NCI-H1930 (cell line): ENCODE measurements at places on chromosomes 5 and 9.

DNA sequence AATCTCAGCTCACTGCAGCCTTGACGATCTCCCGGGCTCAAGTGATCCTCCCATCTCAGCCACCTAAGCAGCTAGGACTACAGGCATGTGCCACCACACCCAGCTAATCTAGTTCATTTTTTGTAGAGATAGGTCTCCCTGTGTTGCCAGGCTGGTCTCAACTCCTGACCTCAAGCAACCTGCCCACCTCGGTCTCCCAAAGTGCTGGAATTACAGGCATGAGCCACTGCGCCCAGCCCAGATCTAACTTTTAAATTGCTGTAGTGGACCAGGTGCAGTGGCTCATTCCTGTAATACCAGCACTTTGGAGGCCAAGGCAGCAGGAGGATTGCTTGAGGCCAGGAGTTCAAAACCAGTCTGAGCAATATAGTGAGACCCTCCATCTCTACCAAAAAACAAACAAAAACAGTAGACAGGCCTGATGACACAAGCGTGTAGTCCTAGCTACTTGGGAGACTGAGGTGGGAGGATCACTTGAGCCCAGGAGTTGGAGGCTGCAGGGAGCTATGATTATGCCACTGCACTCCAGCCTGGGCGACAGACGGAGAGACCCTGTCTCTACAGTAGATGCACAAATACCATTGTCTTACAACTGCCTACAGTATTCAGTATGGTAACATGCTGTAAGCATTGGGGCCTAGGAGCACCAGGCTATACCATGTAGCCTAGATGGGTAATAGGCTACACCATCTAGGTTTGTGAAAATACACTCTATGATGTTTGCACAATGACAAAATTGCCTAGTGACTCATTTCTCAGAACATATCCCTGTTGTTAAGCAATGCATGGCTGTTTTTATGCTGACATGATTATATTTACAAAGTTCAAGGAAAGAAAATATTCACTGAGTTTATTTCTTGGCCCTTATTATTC, 1.5 kb upstream of the SIT1 start:
- DNase-seq = no peak

DNA sequence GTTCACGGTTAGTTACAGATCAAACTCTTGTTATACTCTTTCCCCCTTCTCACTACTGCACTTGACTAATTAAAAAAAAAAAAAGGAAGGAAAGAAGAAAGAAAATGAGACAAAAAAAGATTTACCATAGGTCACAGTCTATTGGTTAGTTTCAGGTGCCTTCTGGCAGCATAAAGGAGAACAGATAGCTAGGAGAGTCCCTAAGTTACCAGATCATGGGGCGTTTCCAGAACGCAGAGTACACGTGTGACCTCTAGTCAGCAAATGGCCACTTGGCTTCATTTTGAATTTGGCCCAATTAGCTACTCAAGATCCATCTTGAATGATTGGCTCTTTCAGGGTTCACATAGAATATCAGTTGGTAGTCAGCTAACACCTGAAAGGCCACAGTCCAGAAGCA, 20.3 kb upstream of the TMEM171 start:
- no peak for DNase-seq

DNA sequence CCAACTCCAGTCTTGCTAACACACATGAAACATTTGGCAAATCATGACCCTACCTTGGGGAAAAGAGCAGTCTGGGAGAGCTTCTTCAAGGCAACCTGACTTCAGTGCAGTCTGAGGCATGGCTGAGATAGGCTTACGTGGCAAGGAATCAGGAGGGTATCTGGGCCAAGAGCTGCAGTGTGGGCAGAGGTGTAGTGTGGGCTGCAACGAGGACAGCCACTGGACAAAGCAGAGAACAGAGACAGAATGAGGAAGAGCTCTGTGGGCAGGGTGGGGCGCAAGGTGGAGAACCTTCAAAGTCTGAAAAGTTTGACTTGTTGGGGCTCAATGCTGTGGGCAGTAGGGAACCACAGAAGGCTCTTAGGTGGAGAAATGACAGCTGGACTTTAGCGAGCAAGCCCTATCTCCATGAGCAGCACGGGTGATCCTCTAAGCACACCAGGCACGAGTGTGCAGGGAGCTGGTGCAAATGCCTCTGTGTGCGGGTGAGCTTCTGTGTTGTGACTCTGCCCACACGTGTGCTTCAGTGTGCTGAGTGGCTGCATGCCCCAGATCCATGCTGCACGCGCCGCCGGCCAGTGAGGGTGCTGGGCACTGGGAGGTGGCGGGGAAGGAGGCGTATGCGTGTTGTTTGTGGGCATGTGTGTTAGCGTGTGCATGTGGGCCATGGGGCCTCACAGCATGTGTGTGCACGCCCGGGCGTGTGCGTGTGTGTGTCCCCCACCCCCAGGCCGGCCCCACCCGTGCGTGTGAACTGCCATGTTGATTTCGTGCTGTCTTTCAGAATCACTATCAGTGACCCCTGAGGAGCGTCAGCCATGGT, 23.3 kb downstream of the GOLGA2 start:
- DNase-seq = no peak

GRCh38 chr5:83715236-83716065, 5.2 kb downstream of the HAPLN1 start:
- no peak for DNase-seq

DNA sequence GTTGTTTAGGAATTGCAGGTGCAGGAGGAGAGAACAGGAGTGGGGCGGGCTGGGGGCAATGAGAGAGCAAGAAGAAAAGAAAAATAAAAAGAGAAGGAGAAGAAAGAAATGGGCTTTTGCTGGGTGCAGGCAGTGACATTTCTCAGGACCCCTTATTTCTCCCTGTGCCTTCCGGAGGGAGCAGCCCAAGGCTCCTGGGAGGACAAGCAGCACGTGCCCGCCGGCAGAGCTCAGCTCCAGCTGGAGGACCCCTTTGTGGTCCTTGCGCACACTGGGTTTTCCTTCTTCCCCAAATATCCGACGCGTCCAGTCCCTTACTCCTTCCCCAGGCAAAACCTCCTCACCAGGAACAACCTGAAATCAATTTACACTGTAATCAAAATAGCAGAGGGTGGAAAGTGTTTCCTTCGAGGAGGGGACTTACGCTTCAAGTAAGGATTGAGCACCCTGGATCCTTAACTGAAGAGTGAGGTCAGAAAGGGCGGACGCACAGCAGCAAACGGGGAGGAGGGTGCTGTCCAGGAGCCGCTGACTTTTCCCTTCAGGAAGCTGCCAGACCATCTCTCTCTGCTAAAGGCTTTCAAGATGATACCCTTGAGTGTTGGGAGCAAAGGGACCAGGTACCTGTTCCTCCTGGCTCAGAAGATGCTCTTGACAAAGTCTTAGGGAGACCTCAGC, 2.1 kb downstream of the BTNL9 start:
- no peak for DNase-seq

- DNase-seq = no peak
Measured at GRCh38 chr5:85813146-85813545, 804.6 kb upstream of the COX7C start.

- no peak for DNase-seq
Measured at GRCh38 chr5:2142456-2142954, 259.8 kb upstream of the IRX4 start.

DNA sequence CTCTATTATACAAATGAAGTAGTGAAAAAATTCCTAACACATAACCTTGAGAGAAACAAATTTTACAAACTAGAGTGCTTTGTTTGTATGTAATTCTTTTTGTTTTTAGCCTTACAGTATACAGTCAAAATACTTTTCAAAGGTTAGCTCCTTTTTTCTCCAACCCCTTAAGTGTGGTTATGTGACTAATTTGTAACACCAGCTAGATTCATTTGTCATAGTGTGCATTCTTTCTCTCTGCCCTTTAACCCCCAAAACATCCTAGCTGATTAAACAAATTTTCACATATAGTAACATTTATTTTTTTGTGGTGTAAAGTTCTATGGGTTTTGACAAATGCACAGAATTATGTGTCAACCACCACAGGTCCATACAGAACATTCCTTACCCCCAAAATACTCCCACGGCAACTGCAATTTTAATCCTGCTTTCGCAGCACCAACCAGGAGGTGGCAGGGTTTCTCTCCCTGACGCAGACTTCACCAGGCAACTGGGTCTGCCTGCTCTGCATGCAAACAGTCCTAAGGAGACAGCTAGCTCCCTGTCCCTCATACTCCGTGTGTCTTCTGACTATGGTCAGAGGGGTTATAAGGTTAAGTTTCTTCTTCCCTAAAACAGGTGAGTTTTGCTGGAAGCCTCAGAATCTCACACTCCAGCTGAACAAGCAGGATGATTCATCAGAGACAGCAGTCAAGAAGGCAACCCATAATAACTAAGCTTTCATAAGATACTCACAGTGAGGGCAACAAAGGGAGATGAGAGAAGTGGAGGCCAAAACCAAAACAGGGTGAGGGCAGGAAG, 44.5 kb upstream of the NR5A1 start:
- no peak for DNase-seq

DNA sequence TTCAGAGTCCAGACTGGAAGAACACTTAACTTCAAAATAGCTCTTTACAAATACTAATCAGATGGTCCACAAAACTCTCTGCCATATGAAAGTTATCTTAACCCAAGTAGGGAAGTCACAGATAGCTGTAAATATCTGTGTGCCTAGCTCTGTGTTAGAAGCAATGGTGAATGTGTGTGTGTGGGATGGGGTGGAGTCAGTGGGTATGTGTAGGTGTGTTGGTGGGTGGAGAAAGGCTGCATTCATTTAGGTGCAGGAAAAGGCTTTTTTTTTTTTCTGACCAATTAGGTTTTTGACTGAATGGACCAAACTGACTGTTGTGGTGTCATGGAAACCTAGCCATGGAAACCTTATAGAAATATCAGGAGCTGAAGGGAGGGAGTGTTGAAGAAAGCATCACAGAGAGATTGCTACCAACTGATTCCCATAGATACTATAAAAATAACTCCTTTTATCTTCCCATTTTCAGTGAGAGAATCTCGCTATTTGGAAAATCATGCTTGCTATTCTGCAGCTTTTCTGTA, 156.2 kb upstream of the NR3C1 start:
- no peak for DNase-seq

DNA sequence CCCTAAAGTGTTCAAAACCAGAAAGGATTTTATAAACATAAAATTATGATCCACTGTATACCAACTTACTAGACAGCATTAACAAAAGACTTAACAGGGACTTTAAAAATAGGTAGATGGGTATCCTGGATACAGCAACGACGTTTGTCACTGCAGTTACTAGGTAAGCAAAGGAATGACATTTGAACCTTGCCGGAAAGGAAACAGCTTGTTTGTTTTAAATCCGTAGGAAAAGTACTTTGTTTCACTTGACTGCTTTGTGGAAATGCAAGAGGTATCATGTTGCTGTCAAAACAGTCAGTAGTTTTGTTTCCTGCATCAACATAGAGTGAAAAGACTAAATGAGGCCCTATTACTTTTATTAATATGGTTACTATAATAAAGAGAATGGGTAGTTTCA, 122.9 kb downstream of the CDC42SE2 start:
- no peak for DNase-seq

GRCh38 chr9:135122316-135122715, 34.8 kb downstream of the OLFM1 start:
- no peak for DNase-seq

- DNase-seq = no peak
Measured at GRCh38 chr9:107158321-107158720, 124.8 kb upstream of the RAD23B start.

- DNase-seq = no peak
Measured at GRCh38 chr5:176360894-176361436, 599 bp downstream of the KIAA1191 start.

DNA sequence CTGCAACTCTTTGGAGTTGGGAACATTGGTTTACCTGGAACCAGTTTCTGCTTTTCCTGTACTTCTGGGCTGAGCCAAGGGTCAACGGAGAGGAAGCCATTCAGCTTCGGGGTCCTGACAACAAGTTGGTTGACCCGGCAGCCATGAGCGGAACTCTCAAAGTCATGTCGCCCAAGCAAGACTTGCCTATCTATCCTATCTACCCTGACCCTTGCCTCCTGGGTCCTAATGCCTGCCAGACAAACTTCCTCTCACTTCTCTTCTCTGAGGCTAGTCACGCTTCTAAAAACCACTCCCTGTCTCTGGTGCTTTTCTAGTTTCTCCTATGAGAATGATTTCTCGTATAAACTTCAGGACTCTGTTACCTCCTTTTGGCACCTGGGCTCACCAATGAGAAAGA, 44.7 kb upstream of the CRHBP start:
- DNase-seq = no peak

- DNase-seq = no peak
Measured at GRCh38 chr9:134544388-134545214, 97.0 kb upstream of the COL5A1 start.

DNA sequence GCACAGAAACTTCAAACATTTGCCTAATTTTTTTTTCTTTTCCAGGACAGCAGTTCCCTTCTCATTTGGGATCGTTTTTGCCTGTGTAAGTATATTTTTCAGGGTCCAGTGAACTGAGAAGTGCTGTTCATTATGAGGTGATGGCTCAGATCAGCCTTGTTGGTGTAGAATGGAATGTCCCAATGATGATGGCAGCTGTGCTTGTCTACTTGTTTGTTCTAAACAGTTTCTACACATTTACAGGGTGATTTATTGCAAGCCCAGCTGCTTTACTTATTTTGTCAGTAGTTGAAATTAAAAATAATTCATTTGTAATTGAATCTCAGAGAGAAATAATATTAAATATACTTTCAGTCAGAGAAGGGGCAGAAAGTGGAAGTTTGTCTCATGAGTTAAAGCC, 337.6 kb upstream of the SEMA6A start:
- no peak for DNase-seq

DNA sequence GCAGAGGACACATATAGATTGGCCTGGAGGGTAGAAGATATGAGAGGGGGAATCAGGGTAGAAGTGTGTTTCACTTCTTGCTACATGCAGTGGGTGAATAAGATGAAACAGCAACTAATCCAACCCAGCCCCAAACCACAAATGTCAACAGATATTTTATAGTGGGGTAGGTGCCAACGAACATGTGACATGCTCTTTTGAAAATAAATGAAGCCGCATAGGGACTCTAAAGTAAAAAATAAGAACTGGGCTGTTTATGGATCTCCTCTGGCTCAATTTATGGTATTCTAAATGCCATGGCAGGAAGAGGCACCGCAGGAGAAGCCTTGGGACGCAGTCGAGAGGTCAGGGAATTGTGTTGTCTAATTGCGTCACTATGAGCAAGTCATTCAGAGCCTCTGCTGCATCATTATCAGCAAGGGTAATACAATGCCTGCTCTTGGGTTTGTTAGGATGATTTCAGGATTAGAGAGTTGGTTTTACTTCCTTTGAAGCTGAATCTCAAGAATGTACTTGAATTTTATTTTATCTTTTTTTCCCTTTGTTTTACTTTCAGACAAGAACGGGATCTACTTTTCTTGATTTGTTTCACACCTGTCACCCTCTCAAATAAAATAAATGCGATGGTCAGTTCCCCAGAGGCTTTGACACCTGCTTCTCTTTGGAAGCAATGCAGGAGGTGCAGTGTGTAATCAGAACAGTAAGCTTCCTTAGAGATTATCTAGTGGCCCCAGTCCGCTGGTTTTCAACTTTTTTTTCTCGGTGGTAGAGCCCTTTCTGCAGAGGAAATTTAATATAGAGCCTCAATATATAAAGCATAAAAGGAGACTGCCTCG, 375.6 kb upstream of the CLINT1 start:
- no peak for DNase-seq
